ENCODE measurements at places on chromosomes 4 and X. TPM values are rescaled to one million over a fixed set of nuclear protein-coding genes. Genes with fewer than 3 reads are reported as not detected.

DNA sequence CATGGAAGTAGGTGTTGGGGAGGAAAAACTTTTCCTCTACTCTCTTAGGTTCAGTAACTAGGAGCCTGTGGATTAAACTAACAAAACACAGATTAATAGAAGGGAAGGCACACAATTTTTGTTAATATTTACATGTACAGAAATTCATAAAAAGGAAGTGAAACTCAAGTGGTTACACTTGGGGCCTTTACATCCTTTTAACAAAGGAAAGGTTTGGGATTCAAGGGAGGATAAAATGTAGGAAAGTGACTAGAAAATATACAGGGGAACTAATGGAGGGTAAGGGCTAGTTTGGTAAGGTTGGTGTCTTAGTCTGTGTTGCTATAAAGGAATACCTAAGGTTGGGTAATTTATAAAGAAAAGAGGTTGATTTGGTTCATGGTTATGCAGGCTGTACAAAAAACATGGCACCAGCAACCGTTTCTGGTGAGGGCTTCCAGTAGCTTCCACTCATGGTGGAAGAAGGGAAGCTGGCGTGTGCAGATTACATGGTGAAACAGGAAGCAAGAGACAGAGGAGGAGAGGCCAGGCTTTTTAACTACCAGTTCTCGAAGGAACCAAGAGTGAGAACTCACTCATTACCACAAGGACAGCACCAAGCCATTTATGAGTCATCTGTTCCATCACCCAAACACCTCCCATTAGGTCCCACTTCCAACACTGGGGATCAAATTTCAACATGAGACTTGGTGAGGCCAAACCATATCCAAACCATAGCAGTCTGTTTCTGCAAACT is 124.4 kb downstream of the CHRDL1 start:
- DNase-seq: no peak

DNA sequence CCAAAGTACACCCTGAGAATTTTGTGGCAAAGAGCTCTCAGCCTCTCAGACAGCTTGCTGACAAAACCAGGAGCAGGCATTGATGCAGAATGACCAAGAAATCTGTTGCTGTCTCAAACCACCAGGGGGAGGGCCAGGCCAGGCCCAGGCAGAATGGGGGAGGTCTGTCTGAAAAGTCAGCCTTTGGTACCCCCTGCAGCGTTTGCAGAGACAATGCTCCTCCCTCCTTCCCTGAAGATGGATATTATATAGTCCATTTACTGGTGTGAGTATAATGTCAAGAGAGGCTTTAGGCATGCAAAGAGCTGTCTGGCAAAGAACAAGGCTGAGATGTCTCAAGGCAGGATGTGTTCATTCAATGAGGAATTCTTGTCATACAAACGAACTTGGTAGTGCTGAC is 52.9 kb upstream of the TRPC5OS start:
- DNase-seq: no peak

AKAP14 gene
- not detected for total RNA-seq

DNA sequence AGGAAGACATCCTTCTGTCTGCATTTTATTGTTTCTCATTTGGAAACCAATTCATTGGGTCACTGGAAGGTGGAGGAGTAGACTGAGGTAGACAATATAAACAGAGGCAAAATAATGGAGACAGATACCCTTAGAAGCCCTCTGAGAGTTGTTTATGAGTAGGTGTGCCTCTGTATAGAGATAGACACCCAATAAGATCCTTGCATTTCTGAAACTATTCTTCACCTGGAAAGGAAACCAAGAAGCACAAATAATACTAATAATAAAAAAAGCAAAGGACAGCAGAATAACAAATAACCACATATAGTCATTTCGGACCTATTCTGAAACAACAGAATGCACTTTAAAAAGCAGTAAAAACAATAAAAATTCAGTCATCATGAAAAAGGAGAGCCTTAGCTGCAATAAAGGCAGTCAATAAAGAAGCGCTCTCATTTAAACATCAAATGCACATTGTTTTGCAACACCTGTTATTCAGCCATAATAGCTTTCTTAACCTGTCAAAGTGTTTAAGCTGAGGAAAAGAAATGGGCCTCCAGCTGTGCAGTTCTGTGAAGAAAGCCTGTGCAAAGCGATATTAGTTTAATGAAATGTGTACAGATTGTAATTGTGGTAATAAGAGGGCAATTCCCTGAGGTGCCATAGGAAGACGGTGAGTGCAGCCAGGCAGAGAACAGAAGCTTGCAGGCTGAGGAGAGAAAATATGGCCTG is 904.2 kb downstream of the STPG2 start:
- no peak for DNase-seq

MAGEA4 gene
- total RNA-seq: not detected

FABP2 gene
- total RNA-seq: not detected

GRCh38 chr4:86718152-86718551 is 124.0 kb downstream of the PTPN13 start:
- DNase-seq: no peak

PNPLA4 gene
- 6.0 TPM for total RNA-seq

- no peak for DNase-seq
Observed at GRCh38 chrX:41881166-41881565, 42.2 kb downstream of the CASK start.

KLB gene
- total RNA-seq: not detected

GRCh38 chrX:140141444-140142029 is 176.2 kb upstream of the CXorf66 start:
- DNase-seq: no peak

BTK gene
- 0.25 TPM for total RNA-seq

GRCh38 chrX:112614640-112615039 is 65.1 kb downstream of the LHFPL1 start:
- no peak for DNase-seq

- DNase-seq: no peak
Observed at GRCh38 chr4:60930866-60931265, 269.3 kb upstream of the ADGRL3 start.

MAGEA2B gene
- total RNA-seq: not detected

DNA sequence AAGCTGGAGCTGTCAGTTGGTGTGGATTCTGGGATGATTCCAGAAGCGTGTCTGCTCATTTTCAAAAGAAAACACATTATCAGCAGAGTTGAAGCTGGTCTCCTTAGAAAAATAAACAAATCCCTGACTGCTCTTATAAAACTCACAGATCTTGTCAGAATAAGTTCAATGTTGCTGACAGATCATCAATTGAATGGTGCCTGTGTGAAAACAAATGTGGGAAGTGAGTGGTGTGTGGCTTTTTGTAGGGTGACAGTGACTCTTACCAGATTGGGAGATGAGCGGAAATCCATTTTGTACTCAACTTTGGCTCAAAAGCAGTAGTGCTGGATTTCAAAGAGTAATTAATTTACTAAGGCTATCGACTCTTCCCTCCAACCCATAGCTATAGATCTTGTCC is 807.8 kb downstream of the RAPGEF2 start:
- no peak for DNase-seq

DNA sequence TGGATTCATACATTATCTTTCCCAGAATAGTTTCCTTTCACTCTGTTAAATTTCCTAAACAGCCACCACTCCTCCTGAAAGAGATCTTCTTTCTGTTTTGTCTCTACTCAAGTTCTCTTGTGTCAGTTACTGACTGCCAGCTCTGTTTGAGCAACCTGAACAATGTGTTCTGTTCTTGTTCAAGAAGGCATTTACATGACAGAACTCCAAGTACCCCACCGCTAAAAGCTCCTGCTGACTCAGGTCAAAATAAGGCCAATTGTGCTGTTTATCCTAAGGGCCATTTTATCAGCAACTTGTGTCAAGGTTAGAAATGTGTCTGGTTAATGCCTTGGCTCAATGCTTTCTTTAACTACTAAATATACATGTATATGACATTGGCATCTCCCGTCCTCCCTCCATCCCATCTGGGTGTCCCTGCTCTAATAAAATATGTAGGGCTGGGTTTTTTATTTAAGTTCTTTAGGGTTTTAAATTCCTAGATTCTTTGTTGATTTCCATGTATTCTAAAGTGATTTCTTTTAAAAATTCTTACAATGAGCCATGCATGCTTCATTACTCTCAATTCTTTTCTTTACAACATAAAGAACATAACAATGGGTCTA is 144.3 kb upstream of the PAQR3 start:
- no peak for DNase-seq

RXFP1 gene
- not detected for total RNA-seq

PCSK1N gene
- 0.23 TPM for total RNA-seq

- DNase-seq: no peak
Observed at GRCh38 chr4:20253735-20254409, 2.2 kb downstream of the SLIT2 start.

DNA sequence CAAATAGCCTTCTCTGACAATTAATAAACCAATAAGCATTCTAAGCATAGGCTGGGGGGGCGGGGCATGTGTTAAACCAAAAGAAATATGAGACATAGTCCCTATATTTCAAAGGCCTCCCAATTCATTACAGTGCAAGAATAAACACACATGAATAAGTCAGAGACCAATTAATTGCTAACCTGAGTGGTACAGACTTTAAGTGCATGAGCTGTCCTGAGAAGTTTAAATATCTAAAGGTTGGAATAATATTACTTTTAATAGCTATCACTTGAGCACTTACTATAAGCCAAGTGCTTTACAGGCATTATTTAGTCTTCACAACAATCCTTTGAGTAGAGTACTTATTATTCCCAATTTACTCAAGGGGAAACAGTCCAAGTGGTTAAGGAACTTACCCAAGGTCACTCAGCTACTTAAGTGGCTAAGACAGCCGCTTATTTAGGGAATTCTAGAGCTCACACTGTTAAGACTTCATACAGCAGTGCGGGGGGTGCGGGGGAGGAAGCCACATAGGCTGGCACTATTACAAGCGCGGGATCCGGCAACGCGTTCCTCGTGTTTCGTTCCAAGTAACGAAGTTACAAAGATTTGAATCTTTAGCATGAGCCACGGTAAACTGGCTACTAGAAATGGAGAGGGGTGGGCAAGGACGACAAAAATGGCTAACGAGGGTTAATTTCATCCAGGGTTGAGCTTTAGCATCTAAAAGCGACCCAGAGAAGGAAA is 1.4 kb downstream of the THOC2 start:
- DNase-seq: no peak

DNA sequence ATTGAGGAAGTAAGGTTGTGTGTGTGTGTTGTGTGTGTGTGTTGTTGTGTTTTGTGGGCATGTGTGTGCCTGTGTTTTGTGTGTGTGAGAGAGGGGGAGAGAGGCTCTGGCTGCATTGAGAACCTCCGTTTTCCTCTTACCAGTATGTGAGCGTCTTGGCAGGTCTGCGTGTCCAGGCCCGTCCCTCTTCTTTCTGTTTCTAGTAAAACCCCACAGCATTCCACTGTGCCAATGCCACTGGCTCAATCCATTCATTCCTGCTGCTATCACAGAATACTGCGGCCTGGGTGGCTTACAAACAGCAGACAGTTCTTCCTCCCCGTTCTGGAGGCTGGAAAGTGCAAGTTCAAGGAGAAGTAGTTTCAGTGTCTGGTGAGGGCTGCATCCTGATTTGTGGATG is 15.5 kb upstream of the HTRA3 start:
- no peak for DNase-seq

DNA sequence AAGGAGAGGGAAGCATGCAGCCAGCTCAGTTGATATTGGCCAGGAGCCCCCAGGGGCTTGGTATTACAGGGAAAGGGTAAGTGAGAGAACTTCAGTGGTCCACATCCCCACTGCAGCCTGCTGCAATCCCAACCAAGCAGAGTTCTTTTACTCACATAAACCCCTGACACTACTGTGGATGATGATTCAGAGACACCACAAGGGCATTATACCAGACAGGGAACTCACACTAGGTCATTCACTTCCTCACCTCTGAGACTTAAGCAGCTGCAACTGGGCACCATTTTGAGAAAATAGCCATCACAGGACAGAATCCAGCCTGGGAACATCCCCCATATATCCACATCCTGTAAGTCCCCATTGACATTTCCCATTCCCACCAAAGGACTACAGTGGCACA is 248.0 kb downstream of the INPP4B start:
- DNase-seq: no peak

- no peak for DNase-seq
Observed at GRCh38 chr4:177301126-177301639, 8.5 kb upstream of the NEIL3 start.

GRCh38 chr4:152460488-152460887 is 75.4 kb downstream of the FBXW7 start:
- DNase-seq: no peak

DNA sequence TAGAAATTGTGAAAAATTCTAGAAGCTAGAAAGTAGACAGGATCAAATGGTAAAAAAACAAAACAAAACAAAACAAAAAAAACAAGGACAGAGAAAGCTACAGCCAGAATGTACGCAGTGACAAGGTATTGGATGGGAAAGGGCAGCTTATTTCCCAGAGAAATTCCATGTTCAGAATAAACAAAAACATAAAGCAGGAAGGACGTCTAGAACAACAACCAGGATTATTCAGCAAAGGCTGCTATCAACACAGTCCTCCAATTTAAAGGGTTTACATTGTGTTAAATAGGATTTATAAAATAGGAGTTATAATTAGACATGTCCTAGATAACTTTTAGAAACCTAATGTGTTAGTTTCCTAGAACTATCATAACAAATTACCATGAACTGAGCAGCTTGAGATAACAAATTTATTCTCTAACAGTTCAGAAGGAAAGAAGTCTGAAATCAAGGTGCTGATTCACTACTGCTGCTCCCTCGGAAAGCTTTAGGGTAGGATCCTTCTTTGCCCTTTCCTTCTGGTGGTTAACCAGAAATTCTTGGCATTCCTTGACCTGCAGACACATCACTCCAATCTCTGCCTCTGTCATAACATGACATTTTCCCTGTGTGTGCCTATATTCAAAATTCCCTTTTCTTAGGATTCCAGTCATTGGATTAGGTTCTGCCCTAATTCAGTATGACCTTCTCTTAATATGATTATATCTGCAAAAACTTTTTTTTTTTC is 175.6 kb downstream of the SNCA start:
- DNase-seq: no peak

GRCh38 chr4:22676063-22676462 is 16.7 kb upstream of the GBA3 start:
- DNase-seq: no peak

AR gene
- 0.25 TPM for total RNA-seq

Data from activated T-helper 2 cell treated with anti-CD3 and anti-CD28 coated beads, Interferon-gamma antibody, Interleukin-2, Interleukin-4, amounts not matched to agents 10 μg/mL and 5 μg/mL and 100 μg/mL, durations not matched to agents 14 hours and 24 hours and 36 hours (primary cell).